Naive thymus-derived CD4-positive, alpha-beta T cell (primary cell): ENCODE measurements at places on chromosomes 2 and 18.

DNA sequence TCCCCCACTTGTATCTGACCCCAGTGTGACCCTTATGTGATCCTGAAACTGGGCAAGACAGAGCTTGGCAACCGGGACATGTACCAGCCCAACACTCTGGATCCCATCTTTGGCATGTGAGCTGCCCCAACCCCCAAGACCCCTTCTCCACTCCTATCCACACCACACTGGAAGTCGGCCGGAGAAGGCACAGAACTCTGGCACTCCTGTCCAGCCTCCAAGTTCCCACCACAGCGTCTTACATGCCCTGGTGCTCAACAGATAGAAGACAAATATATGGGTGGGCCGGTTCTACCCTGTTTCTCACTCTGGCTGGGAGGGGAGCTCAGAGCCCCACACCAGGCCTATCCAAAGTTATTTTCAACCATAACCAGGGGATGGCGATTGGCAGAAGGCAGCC, 40.8 kb downstream of the LMAN2L start:
- H3K4me1 ChIP-seq = no peaks in the 10 kb centered on the region
- H3K27ac ChIP-seq = no peak overlapping the region
- no peak for DNase-seq
- no peaks in the 10 kb centered on the region for H3K36me3 ChIP-seq

DNA sequence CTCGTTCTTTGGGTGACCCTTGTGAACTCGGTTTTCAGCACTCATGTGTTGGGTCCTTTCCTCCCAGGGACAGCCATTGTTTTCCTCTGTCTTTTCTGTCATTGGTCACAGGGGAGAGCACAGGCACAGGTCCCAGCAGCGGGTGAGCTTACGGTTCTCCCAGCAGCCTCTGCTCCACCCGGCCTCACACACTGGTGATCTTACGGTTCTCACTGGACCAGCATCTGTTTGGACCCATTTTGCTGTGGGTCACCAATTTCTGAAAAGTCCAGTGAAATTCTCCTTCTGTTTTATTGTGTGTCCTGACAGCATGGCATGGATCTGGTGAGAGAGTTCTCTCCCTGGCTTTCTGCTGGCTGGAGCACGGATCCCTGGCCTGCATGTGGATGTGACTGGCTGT, 49.8 kb upstream of the ANKRD62 start:
- no peak for DNase-seq
- H3K27ac ChIP-seq = no peak overlapping the region
- H3K36me3 ChIP-seq = no peaks in the 10 kb centered on the region
- no peak overlapping the region for H3K4me3 ChIP-seq

GRCh38 chr2:18435426-18436037, 124.9 kb downstream of the RDH14 start:
- H3K4me1 ChIP-seq = no peaks in the 10 kb centered on the region
- no peaks in the 10 kb centered on the region for H3K36me3 ChIP-seq
- DNase-seq = peak; percentile 2
- no peaks in the 10 kb centered on the region for H3K27me3 ChIP-seq
- H3K27ac ChIP-seq = no peak overlapping the region

GRCh38 chr2:147630585-147630984, 214.2 kb upstream of the ACVR2A start:
- no peak for DNase-seq
- no peak overlapping the region for H3K4me3 ChIP-seq
- H3K36me3 ChIP-seq = no peaks in the 10 kb centered on the region
